Esophagus squamous epithelium (tissue), 5 donors: ENCODE measurements at places on chromosomes 6 and 20.

GRCh38 chr6:89216411-89216810 is 747 bp downstream of the GABRR1 start:
- DNase-seq, result no peak

DNA sequence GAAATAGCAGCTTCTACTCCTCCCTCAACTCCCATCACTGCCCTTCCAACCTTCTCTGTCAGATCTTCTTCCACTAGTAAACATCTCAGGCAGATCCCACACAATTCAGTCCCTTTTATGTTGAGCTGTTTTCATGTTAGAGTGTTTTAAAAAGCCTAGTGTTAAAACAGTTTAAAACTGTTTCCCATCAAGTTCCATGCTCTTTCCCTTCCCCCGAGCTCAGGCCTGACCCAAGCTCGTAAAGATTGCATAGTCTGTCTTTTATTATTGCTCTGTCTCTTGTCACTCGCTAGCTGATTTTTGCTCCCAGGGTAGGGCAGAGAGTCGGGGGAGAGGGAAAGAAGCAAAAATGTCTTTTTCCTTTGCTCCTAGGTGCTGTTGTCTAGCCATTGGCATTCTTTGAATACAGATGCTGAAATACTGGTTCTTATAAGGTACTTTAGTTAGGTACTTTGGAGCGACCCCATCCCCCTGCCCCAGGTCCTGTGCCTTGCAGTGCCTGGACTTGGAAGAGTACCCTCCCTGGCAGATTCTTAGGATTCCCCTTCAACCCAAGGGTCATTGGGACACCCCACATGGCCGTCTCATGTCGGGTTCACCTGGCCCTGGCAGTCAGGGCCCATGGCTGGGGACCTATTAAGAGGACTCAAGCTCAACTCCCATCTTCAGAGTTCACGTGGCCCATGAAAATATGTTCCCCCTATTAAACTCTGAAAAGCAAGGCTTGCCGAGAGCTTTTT is 101.2 kb upstream of the ARMC2 start:
- no peak for DNase-seq

- DNase-seq, result no peak
These were observed 89.2 kb upstream of the EXOC2 start for GRCh38 chr6:782141-782540.

DNA sequence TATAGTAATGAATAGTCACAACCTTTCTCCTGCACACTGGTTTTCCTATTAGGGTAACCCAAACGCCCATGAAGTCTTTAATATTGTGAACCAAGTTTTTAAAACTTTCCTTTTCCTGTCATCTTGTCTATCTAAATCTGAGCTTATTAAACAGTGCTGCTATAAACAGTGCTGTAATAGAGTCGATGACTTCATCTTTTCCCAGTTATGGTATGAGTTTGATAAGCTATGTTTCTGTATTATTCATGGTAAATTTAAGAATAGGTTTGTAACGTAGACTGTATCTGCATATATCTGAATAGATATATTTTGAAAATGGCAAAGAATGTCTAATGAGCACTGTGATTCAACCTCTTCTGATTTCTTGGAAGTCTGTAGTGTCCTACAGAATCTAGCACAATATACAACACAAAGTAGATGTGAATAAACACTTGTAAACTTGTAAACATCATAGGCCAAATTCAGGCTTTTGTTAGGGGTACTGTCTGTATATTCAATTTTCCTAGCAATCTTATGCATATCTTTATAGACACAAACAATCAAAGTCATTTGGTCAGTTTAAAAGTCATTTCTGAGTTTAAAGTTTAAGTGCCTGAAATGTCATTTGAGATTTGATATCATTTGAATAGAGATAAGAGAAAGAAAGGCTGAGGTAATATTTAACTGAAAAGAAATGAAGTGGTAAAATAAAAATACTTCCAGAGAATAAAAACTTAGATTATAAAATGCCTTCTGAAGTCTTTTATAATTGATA is 155.5 kb downstream of the PTPRK start:
- no peak for DNase-seq

GRCh38 chr6:168256940-168257339 is 62.6 kb downstream of the DACT2 start:
- DNase-seq, result no peak

- no peak for DNase-seq
These were observed 147.7 kb downstream of the KCNQ5 start for GRCh38 chr6:72769459-72770125.

- DNase-seq, result no peak
These were observed 1019.3 kb upstream of the ADGRB3 start for GRCh38 chr6:67615796-67616195.

DNA sequence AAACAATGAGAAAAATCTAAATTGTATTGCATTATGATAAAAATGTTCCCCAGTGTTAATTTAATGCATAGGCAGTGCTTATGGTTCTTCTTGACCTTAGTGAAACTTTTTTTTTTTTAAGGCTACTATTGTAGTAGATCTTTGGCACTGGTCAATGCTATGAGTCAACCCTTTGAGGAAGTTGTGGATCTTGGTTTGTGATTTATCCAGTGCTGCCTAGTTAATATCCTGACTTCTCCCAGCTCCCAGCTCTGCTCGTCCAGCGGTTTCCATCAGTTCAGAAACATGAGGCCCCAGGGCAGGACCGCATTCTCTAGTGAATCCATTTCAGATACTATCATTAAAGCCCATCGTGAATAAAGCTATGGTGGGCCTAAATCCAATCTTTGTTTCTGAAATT is 364.5 kb upstream of the JARID2 start:
- no peak for DNase-seq

DNA sequence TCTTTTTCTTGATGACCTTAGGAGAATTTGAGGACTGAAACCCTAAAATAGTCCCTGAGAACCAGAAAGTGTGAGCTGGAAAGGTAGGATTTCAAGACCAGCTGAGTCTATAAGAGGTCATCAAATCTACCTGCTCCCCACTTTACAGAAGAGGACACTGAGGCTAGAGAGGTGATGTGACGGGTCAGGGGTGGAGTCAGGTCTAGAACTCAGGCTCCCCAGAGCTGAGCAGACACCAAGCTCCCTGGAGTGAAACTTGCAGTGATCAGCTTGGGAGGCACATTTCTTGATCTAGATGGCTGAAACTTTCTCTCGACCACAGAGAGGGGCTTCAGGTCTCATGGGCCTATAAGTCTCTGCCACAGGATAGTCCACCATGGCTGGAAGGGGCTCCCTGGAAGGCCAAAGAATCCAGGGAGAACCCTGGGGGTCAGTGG is 55.1 kb downstream of the HNF4A start:
- no peak for DNase-seq

GRCh38 chr6:8006208-8006607 is 58.0 kb downstream of the BLOC1S5 start:
- DNase-seq, result no peak

DNA sequence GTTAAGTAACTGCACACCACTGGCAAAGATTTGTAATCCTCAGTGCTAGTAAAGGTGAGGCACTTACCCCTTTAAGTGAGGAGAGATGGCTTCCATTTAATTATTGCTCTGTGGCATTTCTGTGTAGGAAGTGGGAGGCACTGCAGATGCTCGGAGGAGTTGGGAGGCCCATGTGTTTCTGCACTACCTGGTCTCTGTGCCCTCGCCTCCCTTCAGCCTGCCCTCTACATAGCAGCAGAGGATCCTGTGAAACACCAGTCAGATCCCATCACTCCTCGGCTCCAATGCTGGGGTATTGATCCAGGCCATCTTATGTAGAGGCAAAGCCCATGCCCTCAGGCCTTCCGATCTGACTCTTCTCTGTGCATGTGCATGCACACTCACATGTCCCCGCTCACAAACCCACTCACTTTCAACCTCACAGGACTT is 67.0 kb downstream of the SLX4IP start:
- no peak for DNase-seq

DNA sequence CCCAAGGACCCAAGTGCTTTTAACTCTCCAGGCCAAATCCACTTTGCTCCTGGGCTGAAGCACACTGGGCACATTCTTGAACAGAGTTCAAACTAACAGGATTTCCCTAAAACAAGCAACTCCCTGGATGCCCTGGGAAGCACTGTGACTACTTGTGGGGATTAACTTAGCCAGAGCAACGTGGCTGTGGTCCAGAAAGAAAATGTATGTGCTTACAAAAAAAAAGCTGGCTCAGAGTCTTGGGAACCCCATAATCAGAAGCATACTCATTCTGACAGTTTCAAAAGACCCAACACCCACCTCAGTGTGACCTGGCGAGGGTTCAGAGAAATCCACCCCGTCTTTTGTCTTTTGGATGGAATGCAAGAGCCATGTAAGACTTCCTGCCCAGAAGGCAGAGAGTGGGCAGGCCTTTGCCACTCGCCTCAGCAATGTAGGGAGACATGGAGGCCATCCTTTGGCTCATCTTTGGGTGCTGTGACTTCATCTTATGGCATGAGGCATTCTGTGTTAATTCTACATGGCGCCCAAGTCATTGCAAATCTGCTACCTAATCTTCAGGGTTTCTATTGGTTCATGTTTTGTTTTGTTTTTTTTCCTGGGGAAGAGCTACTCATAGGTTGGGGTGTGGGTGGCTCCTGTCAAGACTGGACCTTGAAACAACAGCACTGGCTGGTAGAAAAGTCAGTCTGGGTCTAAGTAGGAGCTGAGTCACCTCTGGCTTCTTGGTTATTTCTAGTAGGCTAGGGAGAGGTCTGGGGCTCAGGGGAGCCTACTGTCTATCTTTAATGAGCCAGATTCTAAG is 248.6 kb upstream of the SUPT3H start:
- no peak for DNase-seq

DNA sequence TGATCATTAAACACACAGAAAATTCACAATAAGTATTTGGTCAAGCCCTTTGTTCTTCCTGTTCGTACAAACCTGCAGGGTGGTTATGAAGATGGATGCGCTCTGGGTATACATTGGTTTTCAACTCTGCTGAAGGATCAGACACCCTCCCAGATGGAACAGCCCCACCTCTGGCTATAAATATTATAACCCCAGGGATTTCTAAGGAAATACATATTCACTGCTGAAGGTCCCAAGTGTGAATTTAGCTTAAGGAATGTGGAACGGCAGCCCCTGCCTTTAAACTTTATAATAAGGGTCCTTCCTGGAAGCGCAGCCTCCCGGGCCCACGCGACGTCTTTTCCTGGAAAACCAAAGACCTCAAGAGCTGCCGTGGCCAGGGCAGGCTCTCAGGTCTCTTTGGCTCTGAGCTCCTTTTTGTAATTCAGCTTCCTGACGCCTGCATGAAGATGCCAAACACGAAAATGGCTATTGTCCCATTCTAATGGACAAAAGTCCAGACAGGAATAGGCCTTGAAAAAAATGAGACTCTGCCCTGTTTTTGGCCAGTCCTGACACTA is 172.4 kb upstream of the SSTR4 start:
- DNase-seq, result no peak

- no peak for DNase-seq
These were observed 13.1 kb upstream of the CST7 start for GRCh38 chr20:24935766-24936525.

DNA sequence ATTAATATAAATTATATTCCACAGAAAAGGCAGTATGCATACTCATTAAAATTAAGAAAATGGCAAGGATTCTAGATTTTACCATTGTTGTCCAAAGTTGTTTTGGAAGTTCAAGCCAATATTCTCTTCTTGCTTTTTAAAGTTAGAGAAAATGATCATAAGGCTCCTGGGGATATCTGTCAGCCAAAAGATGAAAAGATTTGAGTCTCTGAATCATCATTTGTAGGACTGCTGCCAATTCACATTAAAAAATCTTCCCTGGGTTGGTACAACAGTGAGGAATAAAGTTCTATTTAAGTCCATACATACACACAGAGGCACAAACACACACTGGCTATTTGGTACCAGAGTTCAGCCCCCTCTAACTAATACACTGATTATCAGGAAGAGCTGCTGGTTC is 620.1 kb downstream of the COL12A1 start:
- no peak for DNase-seq

GRCh38 chr6:168127384-168127868 is 48.4 kb upstream of the FRMD1 start:
- no peak for DNase-seq

DNA sequence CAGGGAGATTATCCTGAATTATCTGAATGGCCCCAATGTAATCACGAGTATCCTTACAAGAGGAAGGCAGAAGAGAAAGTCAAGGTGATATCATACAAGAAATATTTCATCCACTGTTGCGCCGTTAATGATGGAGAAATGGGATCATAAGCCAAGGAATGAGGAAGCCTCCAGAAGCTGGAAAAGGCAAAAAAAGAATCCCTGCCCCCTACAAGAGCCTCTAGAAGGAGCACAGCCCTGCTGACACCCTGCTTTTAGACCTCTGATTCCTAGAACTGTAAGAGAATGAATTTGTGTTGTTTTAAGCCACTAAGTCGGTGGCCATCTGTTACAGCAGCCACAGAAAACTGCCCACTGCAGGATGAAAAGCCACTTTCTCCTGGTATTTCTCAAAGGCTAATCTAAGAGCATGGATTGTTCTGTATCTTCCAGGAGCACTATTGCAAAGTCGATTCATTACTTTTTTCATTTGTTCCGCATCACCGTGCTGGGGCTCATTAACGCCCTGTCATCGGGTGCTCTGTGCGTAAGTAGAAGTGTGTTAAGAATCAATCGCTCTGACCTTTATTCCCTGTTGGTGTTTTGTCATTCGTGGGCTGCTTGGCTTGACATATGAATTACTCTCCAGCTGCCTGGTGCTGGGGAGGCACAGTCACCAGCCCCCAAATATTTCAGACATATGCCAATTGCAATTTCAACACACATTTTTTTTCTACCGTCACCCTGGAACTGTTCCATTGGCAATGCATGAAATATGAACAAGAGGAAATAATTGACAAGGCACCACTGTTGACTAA is 117.0 kb downstream of the PCSK2 start:
- no peak for DNase-seq

GRCh38 chr20:44990425-44990824 is 24.1 kb downstream of the STK4 start:
- no peak for DNase-seq

- DNase-seq, result no peak
These were observed 385.3 kb upstream of the SOX4 start for GRCh38 chr6:21208081-21208795.

DNA sequence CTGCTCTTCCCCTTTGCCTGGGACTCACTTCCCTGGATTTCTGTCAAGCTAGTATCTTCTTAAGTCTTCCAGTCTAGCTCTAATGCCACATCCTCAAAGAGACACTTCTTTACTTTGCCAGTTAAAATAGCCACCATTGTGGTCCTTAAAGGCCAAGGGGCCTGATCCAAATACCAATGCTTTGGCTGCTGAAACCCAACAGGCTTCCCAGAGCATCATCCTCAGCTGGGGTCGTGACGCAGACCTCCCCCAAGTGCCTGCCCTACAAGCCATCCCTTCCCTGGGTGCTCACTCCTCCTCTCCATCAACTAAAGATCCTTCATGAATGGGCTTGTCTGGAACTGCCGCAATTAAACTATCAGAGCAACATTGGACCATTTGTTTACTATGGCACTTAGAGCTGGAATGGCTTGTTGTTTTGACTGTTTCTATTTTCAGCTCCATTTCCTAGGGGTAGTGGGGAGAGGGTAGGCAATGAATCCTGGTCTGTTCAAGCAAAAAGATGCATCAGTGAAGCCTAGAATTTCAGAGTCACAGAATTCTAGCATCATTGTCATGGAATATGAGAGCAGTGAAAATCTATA is 79.6 kb upstream of the SIRPA start:
- no peak for DNase-seq

- no peak for DNase-seq
These were observed 111.3 kb downstream of the TNFAIP3 start for GRCh38 chr6:137978252-137978896.
